Heart left ventricle (tissue), 16 donors: ENCODE measurements at places on chromosomes 6 and 20. TPM values are rescaled to one million over a fixed set of nuclear protein-coding genes. Genes with fewer than 3 reads are reported as not detected.

Gene MEI4
- total RNA-seq = 0.69 TPM

DNA sequence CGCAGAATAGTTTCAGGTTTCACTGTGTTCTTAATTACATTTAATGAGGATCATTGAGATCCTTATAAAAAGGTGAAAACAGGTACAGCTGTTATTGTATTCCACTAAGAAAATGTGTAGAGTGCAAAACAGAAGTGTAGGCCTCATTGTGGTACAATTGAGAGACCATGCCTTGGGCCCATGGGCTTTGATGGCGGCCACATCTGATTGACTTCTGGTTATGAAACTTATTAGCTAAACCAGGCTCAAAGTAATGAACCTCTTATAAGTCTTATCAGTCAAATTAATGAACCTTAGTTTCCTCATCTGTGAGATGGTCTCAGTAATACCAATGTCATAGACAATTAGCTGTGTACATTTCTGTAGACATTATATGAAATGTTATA, 148.7 kb downstream of the ZDHHC14 start:
- no peak for DNase-seq

Gene DPPA5
- total RNA-seq = not detected

- DNase-seq = no peak
Observed at GRCh38 chr20:46252352-46253091, 55.8 kb downstream of the CDH22 start.

Gene UST
- 3.9 TPM for total RNA-seq

DNA sequence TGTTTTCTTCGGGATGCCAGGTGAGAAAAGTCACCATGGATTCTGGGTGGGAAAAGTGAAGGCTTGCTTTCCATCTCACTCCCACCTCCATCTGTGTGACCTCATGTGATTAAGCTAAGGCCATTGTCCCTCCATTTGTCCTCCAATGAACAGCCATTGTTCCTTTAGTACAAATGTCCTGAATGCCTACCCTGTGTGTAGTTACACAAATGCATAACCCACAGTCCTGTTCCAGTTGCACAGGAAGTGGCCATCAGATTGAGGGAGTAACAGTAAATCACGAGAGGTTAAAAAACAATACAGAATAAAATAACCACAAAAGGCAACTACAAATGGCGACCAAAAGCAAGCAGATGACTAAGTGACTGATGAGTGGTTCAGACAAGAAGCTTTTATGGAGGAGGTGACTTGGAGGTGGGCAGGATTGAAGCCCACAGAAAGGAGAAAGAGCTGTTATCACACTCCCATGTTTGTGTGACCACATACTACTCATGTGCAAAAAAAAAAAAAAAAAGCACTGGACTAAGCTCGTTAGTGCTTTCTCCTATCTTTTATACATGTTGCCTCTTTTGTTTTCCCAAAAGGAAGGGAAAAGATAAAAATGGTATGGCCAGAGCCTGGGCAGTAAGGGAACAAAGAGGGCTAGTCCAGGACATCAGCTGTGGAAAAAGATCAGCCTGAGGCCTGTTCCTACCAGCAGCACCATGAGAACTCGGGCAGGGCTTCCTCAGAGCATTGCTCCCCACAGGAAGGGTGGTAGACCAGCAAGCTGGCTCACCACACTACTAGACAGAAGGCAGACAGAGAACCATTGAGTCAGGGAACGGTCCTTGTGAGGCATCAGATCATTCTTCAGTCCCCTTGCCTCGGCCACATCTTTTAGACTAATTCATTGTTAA, 111.0 kb downstream of the TFAP2A start:
- DNase-seq = no peak

Gene ZBTB46
- 11.2 TPM for total RNA-seq
